ENCODE measurements at places on chromosomes 12 and 14. TPM values are rescaled to one million over a fixed set of nuclear protein-coding genes. Genes with fewer than 3 reads are reported as not detected.

The CLEC12A gene
- total RNA-seq: not detected

The MIP gene
- total RNA-seq: not detected

The RHEBL1 gene
- 7.8 TPM for total RNA-seq

The NOPCHAP1 gene
- total RNA-seq: 29.0 TPM

The PSMA6 gene
- total RNA-seq: 169 TPM

The RNF212B gene
- not detected for total RNA-seq

The NFATC4 gene
- 0.53 TPM for total RNA-seq

The TTC6 gene
- not detected for total RNA-seq

The MRPL52 gene
- 65.2 TPM for total RNA-seq

The LRP10 gene
- 31.6 TPM for total RNA-seq

The RFC5 gene
- 37.6 TPM for total RNA-seq

The KRT75 gene
- not detected for total RNA-seq

The DDN gene
- total RNA-seq: 0.03 TPM

The ASB2 gene
- 3.8 TPM for total RNA-seq

The NUDT14 gene
- total RNA-seq: 35.2 TPM

The C1QL4 gene
- 3.5 TPM for total RNA-seq

The LBHD2 gene
- not detected for total RNA-seq

The ANO2 gene
- total RNA-seq: 0.71 TPM

The LHX5 gene
- total RNA-seq: not detected

The GNS gene
- total RNA-seq: 236 TPM

The DLK1 gene
- 8.2 TPM for total RNA-seq

The TMEM119 gene
- total RNA-seq: not detected

The SMCO2 gene
- not detected for total RNA-seq

The FGD4 gene
- 32.3 TPM for total RNA-seq

The SLCO1B1 gene
- total RNA-seq: not detected

The FAM177A1 gene
- total RNA-seq: 41.9 TPM

The C12orf60 gene
- total RNA-seq: 15.9 TPM

The FGF6 gene
- not detected for total RNA-seq

The MGP gene
- total RNA-seq: 402 TPM

The ARPC3 gene
- total RNA-seq: 355 TPM

The IL26 gene
- total RNA-seq: not detected

The GLI1 gene
- 1.9 TPM for total RNA-seq

The PEX5 gene
- 23.7 TPM for total RNA-seq

The CLEC2D gene
- 3.2 TPM for total RNA-seq

The OLR1 gene
- total RNA-seq: not detected

The TSPAN19 gene
- total RNA-seq: 0.69 TPM

The P2RX2 gene
- not detected for total RNA-seq

The SPTB gene
- total RNA-seq: not detected

The KRT85 gene
- not detected for total RNA-seq

The MYF6 gene
- not detected for total RNA-seq

The TOMM20L gene
- not detected for total RNA-seq
